ENCODE measurements at places on chromosomes 12 and 14.
A peak's percentile ranks its signal among the peaks of the same experiment; 100 is the strongest.

DNA sequence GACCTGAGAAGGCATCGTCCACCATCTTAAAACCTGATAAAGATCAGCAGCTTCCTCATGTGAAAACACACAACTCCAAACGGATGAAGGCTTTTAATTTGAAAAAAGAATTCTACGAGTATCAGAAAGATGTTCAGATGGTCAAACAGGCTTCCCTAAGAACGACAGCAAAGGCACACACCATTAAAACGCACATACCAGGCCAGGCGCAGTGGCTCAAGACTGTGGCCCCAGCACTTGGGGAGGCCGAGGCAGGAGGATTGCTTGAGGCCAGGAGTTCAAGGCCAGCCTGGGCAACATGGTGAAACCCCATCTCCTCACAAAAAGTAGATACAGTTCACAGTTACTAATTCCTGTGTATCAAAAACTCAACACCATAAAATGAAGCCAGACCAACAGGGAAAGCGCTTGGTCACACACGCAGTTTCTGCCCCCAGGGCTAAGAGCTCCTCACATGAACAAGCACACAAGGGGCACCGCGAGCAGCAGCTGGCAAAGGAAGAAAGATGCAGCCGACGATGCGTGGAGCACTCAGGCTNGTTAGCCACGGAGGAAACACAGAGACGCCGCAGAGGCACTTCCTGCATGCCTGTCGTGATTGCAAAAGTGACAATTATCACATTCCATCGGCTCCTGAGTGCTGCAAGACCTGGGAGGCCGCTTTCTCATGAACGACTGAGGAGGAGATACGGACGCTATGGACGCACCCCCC lies 78.0 kb downstream of the NOC4L start:
- peak; percentile 65 for DNase-seq

GRCh38 chr12:102995372-102995771 lies 37.9 kb downstream of the ASCL1 start:
- no peak for DNase-seq

DNA sequence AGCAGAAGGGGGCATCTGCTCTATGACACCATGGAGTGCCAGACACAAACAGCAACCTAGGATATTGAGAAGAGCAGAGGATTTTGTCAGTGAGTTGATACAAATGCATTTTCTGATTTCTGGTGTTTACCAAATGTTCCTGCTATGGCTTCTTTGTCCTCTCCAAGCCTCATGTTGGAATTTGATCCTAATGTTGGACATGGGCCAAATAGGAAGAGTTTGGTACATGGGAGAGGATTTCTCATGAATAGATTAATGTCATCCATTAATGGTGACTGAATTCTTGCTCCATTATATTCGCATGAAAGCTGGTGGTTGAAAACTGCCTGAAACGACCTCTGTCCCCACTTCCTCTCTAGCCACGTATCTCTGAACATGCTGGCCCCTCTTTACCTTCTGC lies 1002.2 kb upstream of the FLRT2 start:
- no peak for DNase-seq

DNA sequence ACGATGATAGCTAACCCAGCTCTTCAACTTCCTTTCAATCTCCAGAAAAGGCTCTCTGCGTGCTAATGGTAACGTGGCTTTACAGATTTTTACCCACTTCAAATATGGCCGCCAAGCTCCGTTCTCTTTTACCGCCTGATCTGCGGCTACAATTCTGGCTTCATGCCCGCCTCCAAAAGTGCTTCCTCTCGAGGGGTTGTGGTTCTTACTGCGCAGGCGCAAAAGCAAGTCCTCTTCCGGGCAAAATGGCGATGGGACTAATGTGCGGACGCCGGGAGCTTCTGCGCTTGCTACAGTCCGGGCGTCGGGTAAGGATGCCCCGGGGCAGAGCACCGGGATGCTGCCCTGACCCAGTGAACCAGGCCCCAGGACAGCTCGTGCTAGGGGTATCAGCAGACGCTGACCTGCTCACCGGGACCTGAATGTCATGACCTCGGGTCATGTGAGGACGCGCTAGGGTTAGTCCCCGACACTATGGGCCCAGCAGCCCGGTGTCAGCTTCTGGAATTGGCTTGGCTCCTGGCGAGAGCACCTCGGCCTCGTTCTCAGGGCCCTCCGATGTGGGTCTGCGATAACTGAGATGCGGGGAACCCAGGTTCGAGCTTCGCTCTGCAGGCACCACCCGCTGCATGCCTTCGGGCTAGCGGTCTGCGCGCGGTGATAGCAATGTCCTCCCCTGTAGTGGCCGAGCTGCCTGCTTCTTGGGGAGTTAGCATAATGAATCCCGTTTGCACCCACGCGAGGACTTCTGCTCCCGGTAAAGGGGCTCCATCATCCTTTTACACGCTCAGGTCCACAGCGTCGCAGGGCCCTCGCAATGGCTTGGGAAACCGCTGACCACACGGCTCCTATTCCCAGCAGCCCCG lies at the start of gene OXA1L:
TSS of gene OXA1L (plus strand) at position 232 of the 866 bp plus-strand sequence. CDS start at position 246, 14 bp downstream.
- peak; percentile 98 for DNase-seq

- no peak for DNase-seq
Measured at GRCh38 chr12:114933428-114934160, 249.6 kb upstream of the TBX3 start.

DNA sequence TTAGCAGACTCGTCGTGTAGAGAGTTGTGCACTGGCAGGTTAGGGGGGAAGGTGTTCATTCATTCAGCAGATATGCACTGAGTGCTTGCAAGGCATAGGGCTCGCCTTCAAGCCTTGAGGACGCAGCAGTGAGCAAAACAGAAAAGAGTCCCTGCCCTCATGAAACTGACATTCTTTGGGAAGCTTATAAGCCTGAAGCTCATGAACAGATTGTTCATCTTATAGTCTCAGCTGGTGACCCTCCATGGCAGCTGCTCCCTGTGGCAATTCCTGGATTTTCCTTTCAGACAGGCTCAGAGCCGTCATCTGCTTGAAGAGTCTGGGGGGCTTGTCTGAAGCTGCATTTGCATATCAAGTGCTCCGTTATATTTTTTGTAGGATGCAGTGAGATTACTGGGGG lies 148.4 kb downstream of the PRKCH start:
- DNase-seq = no peak

DNA sequence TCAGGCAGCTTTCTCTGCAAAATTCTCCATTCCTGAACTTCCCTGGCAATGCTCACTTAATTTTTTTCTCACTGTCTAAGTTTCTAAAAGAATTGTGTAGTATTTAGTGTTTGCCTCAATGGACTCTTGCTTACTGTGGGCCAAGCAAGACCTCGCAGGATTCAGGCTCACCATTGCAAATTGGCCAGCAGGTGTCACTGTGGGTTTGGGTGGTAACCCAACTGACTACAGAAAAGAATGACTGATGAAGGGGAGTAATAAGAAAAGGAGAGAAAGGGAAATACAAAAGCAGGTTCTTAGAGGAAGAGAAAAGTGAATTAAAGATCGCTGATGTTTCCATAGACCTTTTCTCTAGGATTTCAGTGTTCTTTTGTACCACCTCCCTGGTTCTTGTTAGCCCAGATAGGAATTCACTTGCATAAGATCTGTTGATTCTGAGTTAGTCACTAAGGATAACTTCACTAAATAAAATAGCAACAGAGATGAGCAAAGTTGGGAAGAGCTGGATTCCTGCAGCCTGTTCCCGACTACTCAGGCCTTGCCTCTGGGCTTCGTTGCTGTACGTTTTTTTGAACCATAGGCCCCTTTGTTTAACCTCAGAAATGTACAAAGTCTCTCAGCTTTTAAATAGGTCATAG lies 386.5 kb upstream of the DDHD1 start:
- peak; percentile 81 for DNase-seq

GRCh38 chr14:68626386-68626785 lies 166.5 kb downstream of the ZFP36L1 start:
- no peak for DNase-seq

GRCh38 chr14:75630695-75631452 lies 29.8 kb downstream of the ERG28 start:
- no peak for DNase-seq

DNA sequence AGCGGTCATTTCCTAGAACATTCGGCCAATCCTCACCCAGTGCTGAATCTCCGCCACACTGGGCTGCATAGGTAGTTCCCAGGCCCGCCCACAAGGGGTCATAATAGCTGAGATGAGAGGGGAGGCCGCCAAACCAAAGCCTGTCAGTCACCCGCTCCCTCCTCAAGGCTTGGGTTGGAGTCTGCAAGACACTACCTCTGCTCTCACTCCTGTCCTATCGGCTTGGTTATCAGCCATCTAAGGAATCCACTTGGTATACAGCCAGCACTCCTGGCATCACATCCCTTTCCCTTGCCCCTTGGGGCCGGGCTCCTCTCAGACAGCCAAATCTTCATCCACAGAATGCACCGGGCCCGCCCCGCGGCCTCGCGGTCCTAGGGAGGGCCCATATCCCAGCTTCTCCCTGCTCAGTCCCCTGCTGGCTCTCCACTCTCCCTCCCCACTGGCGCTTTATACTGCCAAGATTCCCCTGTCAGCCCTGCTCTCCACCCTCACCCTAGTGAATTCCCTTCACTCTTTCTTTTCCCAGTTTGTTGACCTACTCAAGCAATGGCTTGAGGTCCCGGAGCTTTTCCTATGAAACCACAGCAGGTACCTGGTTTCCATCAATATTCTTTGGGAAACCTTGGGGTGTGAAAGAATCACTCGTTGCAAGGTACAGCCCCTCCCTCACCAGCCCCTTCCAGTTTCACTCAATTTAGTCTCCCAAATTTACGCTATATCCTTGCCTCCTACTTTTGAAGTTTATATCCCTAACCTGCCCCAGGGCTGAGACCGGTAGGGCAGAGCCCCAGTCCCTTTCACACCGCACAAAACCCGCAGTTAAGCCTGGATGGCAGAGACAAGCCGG lies 1.4 kb downstream of the IFFO1 start:
- DNase-seq = peak; percentile 69
